MV-4-11 (cell line): ENCODE measurements at places on chromosomes 2 and 18.
A peak's percentile ranks its signal among the peaks of the same experiment; 100 is the strongest.

DNA sequence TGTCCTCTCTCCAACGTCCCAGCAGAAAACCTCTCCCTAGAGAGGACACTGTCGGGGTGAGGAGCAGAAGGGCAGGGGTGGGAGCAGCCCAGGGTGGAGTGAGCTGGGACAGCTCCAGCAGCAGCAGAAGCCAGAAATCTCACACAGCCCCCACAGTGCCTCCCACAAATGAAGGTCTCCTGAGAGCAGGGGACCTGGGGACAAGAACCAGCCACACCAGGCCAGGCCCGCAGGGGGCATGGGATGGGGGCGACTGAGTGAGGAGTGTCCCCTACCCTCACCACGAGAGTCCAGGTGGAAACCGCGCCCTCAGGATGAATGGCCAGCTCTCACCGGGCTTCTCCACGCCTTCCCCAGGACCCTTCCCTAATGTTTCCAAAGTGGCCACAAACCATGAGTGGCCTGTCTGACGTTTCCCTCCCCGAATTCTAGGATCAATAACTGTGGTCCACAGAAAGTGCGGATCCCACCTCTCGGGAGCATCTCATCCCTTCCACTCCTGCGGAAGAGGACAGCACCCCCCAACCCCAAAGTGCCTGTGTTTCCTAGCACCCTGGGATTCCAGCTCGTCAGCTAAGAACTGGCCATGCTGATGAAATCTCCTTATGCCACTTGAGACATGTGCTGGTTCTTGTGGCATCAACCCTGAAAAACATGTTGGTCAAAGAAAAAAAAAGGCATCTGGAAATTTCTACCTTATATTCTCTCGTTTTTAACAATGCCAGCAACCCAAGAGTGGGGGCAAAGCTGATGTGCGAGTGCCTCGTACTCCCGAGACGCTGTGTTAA is 121.1 kb downstream of the HDAC4 start:
- no peak for DNase-seq

- no peak for DNase-seq
Observed at GRCh38 chr18:25275412-25276001, 76.5 kb downstream of the ZNF521 start.

DNA sequence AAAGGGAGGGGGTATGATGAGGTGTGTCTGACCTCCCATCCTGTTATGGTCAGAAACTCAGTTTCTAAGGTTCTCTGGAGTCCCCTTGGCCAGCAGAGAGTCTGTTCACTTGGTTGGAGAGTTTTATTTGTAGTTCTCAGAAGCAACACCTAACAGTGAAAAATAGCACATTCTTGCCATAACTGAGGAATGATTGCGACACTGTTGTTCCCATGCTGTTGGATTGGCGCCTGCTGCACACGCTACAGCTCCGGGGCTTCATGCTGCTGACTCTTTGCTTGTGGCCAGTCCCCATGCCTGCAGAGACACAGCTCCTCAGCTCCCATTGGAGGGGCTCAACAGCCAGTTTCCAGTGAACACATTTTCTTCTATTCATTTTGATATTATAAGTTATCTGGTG is 42.1 kb downstream of the TPGS2 start:
- DNase-seq: no peak

GRCh38 chr2:105114551-105114950 is 76.7 kb downstream of the MRPS9 start:
- peak; percentile 31 for DNase-seq

- DNase-seq: peak; percentile 28
Observed at GRCh38 chr2:53508667-53509066, 258.9 kb upstream of the CHAC2 start.

DNA sequence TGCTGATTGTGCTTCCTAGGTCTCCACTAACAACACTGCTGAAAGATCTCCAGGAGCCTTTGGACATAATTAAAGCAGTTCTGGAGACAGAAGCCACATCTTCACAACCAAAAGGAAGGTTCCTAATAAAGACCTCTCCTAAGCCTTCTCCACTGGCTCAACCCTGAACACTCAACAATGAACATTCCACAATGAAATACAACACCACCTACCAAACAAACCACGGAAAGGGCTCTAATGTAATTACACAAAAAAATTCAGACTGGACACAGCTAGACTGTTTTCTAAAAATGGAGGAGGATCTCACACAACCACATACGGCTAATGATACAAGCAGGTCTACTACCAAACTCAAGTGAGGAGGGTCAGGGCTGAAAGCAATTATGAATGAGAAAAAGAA is 43.6 kb downstream of the NOL10 start:
- no peak for DNase-seq

DNA sequence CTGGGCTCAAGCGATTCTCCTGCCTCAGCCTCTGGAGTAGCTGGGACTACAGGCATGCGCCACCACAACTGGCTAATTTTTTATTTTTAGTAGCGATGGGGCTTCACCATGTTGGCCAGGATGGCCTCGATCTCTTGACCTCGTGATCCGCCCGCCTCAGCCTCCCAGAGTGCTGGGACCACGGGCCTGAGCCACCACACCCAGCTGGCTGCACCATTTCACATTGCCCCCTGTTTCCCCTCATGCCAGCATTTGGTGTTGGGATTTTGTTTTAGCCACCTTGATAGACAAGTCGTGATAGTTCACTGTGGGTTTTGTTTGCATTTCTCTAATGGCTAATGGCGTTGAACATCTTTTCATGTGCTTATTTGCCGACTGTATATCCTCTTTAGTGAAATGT is 5.8 kb upstream of the COLEC11 start:
- DNase-seq: no peak

DNA sequence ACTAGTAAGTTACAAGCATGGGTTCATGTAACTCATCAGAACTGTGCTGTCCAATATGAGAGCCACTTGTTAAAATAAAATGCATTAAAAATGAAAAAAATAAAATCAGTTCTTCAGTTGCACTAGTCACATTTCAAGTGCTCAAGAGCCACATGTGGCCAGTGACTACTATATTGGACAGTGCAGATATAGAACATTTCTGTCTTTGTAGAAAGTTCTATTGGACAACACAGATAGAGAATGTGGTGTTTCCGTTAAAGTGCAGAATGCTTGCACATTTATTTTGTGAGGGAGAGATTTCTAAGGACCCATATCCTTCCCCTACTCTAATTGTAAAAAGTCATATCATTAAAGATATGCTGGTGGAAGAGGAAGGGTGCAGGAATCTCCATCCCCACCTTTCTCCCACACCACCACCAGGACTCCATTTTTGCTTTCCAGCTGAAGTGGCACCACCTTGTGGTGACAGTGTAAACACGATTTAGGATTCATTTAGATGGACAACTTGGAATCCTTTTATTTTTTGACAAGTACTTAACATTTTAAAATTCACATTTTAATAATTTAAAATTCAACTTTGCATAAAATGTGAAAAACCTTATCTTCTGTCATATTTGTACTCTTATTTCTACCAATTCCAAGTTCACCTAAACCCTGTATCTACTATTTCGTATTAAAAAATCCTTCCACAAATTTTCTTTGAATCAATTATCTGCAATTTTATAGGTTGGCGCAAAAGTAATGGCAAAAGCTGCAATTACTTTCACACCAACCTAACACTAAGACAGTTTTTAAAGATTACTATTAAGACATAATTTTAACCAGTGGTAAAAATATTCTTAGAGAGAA is 9.4 kb upstream of the CD302 start:
- DNase-seq: peak; percentile 41

DNA sequence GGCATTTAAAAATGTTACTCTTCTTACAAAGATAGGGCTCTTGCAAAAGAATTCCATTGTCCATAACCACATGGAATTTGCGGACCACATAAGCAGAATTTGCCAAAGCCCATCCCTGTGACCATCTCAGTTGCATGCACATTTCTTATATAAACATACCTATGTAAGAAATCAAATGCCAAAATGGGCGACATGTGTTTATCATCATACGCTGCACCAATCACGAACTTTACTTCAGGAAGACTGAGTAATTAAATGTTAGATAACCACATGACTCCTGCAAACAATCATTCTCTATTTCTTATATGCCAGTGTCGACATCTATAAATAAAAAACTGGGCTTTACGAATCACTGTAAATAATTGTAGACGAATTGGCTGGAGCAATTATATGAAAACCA is 186.1 kb upstream of the RBMS1 start:
- no peak for DNase-seq

- DNase-seq: no peak
Observed at GRCh38 chr2:47312491-47312850, 90.5 kb upstream of the MSH2 start.

DNA sequence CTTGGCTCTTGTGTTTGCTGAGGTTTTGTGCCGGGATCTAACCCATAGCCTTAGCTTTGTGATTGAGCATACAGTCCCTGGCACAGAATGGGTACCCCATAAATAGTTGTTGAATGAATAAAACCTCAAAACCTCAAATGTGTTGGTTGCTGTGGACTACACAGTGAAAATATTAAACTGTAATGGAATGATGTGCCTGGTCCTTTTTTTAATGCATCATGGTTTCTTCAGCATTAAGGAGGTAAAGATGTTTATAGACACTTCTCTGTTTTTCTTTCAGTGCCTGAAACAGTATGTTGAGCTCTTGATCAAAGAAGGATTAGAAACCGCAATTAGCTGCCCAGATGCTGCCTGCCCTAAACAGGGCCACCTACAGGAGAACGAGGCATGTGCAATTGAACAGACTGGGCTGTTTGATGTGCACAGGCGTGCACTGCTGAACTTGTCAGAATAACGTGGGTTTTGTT is 97.0 kb downstream of the RNF144A start:
- DNase-seq: peak; percentile 84

DNA sequence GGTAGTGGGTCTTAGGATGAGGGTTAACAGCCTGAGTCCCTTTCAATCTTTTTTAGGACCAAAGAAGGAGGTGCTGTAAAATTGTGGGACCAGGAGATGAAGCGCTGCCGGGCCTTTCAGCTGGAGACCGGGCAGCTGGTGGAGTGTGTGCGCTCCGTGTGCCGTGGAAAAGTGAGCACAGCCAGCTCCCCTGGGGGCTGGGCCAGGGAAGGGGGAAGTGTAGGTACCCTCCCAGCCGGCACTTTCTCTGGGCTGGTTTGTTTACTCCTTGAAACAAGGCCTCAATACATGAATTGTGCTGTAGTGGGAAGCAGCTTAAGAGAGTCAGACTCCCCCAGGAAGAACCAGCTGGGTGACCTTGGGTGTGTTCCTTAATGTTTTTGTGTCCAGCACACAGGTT is 90.1 kb downstream of the RTN4 start:
- DNase-seq: no peak

GRCh38 chr2:1854729-1855547 is 110.6 kb upstream of the PXDN start:
- DNase-seq: no peak

DNA sequence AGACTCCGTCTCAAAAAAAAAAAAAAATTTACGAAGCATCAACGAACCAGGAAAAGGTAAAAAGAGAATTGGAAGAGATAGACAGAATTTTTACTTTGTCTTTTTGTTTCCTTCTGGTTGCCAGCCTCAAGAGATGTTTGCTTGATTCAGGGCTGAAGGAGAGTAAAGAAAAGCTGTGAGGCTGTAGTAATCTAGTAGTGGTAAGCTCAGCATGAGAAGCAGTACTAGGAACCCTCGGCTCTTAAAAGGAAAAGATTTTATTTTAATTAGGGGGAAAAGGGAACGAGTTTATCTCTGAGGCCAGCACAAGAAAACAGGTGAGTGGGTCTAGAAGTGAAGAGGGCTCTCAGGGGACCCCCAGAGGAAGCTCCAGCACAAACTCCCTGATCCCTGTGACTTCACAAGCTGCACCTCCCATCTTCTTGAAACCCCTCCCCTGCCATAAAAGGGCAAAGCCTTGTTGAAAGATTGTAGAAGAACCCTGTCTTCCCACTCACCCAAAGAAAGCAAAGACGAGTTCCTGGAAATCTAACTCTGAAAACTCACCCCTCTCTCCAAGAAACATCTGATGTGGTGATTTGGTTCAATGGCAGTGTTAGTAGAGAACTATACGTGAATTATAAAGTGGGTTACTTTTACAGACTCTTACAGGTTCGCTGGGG is 8.6 kb downstream of the RBMS1 start:
- DNase-seq: no peak

DNA sequence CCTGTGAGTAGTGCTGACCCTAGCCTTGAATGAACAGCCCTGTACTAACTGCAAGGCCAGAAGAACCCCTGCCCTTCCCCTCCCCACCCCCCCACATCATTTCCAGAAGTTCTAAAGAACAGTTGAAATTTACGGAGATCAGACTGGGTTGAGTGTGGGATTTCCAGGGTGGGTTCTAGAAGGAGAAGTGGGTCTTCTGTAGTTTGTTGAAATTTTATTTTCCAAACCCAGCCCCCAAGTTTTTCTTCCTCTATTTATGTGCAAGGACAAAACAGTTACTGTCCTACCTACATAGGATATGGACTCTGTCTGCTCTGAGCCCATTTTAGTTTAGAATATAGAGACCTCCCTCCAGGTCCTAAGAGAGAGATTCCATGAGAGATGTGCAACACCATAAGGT is 26.3 kb upstream of the CASP10 start:
- peak; percentile 51 for DNase-seq

DNA sequence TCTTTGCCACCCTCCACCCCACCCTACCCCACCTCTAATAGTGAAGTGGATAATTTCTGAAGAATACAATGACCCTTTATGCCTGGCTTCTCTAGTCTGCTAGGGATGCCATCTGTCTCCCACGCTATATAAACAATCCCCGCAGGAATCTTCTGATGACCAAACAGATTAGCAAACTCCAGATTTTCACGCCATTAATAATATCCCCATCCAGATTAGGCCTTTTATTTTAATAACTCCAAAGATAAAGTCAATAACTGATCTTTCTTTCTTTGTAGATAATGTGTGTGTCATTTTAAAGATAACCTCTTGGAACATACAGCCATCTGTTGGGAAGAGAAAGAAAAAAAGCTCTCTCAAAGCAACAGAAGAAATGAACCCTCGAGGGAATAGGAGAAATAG is 47.9 kb upstream of the CCDC150 start:
- DNase-seq: no peak

DNA sequence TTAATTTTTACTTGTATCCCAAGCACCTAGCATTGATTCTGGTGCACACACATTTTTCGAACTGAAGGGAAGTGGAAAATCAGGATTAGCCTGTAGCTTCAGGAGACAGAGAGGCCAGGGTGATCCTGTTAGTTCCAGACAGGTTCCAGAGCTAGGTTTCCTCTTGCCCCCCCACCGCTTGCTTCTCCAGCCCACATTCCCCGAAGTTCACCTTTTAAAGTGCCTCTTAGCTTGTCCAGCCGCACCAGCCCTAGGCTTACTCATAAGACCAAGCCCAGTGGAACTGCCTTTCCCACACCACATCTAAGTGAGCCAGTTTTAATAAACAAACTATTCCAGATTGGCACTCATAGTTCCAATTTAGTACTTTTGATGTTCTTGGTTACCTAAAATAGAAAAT is 898.6 kb upstream of the KLHL29 start:
- no peak for DNase-seq

- peak; percentile 38 for DNase-seq
Observed at GRCh38 chr18:32289483-32290075, 99.7 kb downstream of the MEP1B start.

DNA sequence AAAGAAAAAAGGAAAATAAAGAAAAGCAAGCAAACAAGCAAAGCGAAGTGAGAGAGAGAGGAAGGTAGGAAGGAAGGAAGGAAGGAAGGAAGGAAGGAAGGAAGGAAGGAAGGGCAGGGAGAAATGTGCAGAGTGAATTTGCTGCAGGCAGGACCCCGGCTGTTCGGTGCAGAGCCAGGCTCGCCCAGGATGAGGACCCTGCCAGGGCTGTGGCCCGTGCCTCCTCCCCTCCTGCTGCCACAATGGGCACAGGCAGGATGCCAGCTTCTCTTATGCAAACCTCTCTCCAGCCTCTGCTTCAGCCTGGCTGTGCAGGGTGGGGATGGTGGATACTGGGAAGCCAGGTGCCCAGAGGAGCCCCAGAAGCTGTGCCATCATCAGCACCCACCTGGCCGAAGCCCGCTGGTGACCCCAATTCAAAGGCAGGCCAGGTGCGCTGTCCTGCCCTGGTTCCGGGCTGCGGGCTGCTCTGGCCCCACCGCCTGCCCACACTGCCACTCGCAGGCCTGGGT is 3.2 kb downstream of the GPR17 start:
- DNase-seq: no peak
